ENCODE measurements at places on chromosomes 7 and 10.
A peak's percentile ranks its signal among the peaks of the same experiment; 100 is the strongest.

GRCh38 chr10:29637537-29637936 is 2.8 kb upstream of the SVIL start:
- no peak for DNase-seq

- DNase-seq = no peak
These were observed 534 bp downstream of the UBE3C start for GRCh38 chr7:157139111-157139809.

GRCh38 chr7:7127773-7128172 is 54.6 kb upstream of the C1GALT1 start:
- no peak for DNase-seq

DNA sequence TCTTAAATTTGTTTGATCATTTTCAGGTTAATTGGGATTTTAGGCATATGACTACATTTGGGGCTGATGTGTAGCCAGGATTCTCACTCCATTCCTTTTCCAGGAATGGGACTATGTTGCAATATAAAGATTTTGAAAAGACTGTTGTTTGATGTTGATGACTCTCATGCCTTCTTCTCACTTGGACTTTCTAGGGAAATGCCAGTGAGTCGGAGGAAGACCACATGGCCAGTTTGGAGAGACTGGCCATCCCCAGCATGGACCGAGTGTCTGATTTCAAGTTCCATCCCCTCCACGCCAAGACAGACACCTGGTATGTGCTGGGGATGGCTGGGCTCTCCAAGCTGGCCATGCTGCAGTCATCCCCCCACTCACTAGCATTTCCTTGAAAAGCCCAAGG is 5.5 kb downstream of the IGFBP3 start:
- DNase-seq = no peak

DNA sequence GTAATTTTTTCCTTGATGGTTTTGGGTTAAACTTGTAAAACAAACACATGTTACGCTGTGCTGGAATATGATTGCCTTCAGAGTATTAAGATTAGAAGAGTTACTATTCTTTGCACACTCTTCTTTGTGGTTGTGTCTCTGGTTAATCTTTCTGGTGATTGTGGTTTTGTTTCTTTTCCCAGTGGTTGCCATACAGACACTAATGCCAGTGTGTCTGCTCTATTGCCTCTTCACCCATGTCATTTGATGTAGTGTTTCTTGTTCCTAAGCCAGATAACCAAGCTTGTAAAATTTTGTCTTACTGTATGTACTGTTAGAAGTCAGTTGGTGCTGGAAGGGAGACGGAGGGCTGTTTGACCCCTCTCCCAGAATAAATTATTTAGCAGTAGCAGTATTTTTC is 124.8 kb downstream of the PHTF2 start:
- DNase-seq = no peak

- no peak for DNase-seq
These were observed 16.1 kb upstream of the PRXL2A start for GRCh38 chr10:80392250-80392649.

DNA sequence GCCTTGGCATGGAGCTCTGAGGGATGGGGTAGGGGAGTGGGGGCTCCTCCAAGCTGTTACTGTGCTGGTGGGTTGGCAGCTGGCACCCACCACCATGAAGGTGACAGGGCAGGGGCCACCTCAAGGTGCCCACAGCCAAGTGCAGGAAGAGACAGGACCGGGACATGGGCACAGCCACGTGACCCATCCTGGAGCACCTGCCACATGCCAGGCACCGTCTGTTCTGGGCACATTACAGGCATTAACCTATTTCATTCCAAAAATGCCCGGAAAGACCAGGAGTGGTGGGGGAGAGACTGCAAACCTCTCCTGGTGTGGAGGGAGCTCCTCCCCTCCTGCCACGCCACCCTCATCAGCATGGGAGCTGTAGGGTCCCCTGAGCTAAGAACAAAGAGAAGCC is 56.7 kb downstream of the CAMK2B start:
- no peak for DNase-seq

GRCh38 chr7:117688126-117688525 is 185.1 kb downstream of the CTTNBP2 start:
- no peak for DNase-seq

GRCh38 chr7:151083071-151083823 is at the start of gene TMUB1:
Gene TMUB1, minus strand, starts transcription at chr7:151083493. Its CDS starts 930 bp downstream, at chr7:151082563.
- peak; percentile 86 for DNase-seq

DNA sequence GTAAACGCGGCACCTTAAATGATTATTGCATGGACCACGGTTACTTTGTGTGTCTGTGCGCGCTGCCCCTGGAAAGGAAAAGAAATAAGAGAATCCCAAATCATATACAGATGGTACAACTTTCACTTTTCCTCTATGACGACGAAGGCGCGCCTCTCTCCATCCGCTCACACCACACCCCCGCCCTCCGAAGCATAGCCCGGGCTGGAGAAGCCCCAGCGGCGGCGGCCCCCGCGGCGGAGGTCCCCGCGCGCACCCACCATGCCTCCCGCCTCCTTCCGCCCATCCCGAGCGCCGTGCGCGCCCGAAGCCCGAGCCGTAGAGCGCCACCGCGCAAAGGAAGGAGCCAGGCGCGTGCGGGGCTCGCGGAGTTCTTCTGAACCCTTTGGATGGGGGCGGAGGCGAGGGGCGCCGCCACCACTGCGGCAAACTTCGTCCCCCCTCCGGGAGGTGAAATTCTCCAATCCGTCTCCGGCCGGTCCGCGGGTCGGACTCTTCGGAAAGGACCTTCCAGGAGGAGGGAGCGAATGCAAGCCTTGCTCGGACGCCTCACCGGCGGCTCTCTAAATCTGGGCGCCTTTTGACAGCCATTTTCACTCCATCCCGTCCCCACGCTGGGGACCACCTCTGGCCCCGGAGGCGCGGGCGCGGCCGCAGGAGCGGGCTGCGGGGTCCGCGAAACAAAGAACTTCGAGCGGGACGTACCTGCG is 588 bp downstream of the GLI3 start:
- DNase-seq = no peak

DNA sequence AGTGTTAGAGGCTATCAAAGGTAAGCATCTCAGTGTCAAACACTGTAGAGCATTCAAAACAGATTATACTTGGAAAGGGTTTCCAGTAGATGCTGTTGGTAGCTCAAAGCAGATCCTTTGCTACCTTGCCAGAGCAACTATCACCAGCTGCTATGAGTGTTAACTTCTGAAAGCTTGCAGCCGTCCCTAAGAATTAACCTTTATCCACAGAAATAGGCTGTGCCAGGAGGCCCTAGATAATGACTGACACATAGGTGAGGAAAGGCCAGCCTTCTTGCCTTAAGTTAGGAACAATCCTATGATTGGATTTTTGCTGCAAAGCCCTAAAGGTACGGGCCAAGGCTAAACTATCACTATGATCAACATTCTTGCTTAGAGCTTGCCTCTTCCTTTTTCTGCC is 263.2 kb downstream of the DGKB start:
- DNase-seq = no peak

- DNase-seq = no peak
These were observed 7.2 kb downstream of the CYP3A5 start for GRCh38 chr7:99672573-99672972.
